Astrocyte of the spinal cord (primary cell): ENCODE measurements at places on chromosomes 4 and X.

DNA sequence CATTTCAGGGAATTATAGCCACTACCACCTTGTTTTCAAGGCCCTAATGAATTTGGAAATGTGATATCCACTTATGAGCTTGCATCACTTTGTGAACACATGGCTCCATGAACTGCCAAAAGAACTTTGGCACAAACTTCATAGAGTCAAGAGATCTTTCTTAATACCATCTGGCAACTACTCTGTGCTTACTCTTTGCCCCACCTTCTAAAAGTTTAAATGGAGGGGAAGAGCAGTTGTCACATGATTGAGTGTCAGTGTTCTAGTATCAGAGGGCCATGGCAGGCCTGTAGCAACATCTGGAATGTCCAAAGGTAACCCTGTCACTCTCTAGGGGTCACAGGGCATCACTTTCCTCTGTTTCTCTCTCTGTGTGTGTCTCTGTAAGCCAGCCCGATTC lies 2.6 kb upstream of the ADH1B start:
- no peak for DNase-seq

- DNase-seq = no peak
Measured at GRCh38 chr4:121749225-121749624, 15.7 kb downstream of the SMIM43 start.

DNA sequence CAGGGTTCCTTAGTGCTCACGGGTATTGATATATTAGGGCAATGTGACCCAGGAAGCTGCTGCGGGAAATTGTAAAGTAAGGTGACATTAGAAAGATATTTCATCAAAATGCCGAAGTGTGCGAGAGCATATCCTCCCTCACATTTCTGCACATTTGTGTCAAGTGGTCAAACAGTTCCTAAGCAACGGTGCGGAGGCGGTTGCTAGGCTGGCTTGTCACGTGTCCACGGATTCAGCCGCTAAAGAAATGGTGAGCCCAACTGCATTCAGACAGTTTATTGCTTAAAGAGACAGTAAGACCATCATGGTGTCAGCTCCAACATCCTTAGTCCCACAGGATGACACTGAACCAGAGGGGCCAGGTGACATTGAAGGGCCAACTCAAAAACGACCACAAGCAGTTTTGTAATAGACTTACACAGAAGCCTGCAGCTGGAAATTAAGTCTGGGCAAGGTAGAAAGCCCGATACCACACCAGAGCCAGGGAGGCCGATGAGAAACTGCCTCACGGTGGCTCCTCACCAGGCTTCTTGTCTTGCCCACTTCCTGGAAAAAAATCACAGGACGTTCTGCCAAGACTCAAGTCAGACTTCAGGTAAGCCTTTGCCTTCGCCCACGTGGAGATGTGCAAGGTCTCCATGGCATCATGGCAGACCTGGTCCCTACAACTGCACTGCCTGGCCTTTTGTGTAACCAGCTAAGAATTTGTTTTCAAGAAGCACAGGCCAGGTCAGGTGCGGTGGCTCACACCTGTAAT lies 50.4 kb downstream of the USP11 start:
- peak; percentile 55 for DNase-seq

DNA sequence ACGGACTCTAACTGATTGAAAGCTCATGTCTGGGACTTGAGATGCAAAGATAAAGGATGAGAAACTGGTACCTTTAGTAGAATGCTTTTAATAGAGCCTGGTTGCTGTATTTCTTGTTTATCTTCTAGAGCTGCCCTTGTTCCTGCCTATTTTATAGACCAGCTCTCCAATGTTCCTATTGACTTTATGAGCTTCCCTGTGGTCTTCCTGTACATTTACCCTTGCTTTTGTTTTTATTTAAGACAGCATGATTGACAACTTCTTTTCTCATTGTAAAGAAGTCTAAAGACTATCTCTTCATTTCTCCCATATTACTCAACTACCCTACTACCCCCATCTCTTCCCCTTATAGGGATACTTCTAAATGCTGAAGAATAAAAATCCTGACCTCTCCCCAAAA lies 174.7 kb downstream of the UGT8 start:
- no peak for DNase-seq

- DNase-seq = peak; percentile 53
Measured at GRCh38 chr4:104064646-104065577, 345.1 kb upstream of the TACR3 start.

DNA sequence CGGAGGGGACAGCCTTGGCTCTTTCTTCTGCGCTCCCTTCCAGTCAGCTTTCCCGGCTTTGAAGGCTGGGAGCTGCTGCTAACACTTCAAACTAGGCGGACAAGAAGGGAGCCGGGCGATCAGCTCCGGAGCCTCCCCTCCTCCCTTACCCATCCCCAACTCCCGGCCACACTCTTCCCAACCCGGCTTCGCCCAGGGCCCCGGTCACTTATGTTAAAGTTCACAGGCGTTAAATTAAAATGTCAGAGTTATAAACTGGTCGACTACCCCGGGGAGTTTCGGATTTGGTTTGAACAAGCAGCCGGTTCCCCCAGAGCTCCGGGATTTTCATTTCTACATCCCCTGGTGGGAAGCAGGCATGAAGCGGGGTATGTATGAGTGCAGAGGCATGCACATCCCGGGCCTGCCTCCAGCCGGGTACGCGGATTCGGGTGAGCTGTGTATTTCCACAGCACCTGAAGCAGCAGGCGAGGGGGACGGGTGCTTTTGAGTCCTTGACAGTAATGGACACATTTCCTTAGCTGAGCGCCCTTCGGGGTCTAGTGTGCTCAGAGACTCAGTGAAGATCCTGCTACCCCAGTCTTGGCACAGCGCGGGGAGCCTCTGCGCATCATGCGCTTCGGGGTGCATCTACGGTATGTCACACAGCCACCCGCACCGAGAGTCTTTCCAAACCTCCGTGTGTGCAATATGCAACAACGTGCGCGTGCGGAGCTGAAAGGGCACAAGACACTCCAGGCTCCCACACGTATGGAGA lies 880 bp downstream of the UNC5C start:
- DNase-seq = peak; percentile 46

GRCh38 chrX:115402299-115402698 lies 112.8 kb downstream of the LUZP4 start:
- DNase-seq = no peak

GRCh38 chrX:38652934-38653442 lies 91.6 kb downstream of the TSPAN7 start:
- no peak for DNase-seq

DNA sequence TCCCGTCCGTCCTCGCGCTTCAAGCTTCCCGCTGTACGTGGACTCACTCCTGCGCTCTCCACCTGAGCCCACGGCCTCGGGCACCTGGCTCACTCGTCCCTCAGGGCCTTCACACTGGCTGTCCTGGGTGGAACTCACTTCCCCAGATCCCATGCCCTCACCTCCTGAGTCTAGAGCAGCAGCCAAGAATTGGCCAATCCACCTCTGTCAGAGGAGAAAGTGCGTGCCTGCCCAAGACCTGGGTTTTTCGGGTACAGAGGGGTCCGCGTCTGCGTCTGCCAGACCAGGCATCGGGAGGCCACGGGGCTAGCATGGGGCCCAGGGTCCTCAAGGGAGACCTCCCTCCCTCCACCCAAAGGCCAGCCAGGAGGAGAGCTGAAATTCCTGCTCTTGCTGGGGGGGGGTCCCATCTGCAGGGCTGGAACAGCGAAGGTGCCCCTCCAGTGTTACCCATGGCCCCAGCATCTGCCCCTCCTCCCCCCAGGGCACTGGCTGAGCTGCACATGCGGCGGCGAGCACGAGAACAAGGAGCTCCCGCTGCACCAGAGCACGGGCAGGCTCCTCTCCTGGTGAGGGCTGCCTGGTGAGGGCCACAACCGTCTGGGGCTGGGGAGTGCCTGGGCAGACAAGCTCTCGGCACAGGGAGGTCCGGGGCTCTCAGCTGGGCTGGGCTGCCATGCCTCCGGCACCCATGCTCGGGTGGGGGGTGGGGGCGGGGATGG lies 47.5 kb downstream of the FAM53A start:
- no peak for DNase-seq

- DNase-seq = peak; percentile 4
Measured at GRCh38 chrX:138034136-138034535, 468.2 kb downstream of the ZIC3 start.

DNA sequence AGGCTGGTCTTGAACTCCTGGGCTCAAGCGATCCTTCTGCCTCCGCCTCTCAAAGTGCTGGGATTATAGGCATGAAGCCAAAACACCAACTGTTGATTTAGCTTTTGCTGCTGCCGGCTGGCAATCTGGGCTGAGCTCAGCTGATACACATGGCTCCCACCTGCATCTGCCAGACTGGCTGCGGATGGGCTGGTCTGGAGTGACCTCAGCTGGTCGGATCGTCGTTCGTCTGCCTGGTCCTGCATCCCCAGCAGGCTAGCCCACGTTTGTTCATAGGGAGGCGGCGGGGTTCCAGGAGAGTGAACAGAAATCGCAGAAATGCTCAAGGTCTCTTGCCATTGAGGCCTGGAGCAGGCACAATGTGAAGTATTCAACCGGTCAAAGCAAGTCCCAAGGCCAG lies 74.4 kb upstream of the DDX3X start:
- DNase-seq = no peak

DNA sequence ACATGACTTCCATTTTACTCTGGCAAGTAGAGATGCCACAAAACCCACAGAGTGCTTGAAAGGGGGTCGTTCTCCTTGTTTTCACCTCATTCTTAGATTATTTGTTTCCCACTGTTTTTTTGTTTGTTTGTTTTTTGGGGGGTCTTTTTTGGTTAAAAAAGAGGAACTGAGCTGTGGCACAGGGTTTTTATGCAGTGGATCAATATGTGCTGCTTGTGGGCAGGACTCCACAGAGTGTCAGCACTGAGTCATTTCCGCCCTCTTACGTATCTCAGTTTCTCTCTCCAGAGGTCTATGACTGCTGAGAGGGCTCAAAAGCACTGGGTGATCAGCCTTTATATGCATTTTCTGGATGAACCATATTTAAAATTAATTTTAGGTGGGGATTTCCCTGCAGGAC lies 268.1 kb upstream of the GRID2 start:
- DNase-seq = no peak

GRCh38 chr4:169220854-169221411 lies 49.8 kb downstream of the SH3RF1 start:
- no peak for DNase-seq

DNA sequence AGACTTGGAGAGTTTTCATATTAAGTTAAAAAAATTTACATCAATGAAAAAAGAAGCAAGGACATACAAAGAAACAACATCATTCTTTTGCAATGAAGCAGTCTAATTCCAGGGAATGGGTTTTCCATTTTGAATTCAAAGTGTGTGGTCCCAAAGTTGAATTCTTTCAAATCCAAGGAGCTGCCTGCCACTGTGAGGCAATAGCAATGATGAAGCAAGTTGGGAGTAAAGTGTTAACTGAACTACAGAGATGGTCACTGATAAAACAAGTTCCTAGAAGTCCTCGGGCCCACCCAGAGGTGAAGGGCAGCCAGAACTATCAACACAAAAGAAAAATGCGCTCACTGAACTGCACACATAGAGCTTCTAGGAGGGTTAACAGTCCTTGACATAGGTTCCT lies 115.9 kb downstream of the RAB28 start:
- no peak for DNase-seq

DNA sequence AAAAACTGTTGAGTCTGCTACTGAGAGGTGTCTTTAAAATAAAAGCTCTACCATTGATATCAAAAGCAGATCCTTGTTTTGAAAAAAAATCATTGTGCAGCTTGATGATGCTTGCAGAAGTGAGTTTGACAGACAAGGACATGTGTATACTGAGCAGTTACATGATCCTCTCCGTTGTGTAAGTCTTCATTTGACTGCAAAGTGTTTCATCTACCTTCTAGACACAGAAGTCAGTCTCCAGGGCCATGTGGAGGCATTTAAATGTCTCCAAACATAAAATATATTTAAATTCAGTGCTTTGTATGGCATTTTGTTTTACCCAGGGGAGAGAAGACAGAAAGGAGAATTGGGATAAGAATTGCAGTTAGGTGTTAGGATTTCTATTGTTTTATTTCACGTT lies 107.8 kb upstream of the MYOZ2 start:
- DNase-seq = no peak

GRCh38 chr4:178899084-178899483 lies 1456.8 kb upstream of the AGA start:
- no peak for DNase-seq

DNA sequence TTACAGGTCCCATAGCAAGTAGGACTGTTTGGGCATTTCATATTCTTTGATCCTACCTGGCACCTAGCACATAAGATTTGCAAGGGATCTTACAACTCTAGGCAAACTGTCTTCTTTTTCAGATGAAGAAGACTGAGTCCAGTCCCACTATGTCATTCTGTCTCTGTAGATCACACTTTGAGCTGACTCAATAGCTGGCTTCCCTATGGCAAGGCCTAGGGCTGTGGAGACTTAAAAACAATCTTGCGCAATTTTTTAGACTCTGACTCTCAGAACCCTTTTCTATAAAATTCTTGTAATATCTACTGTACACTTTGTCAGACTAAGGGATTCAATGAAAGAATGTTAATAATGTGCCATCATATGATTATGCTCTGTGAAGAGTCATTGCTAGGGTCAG lies 26.7 kb downstream of the OTC start:
- DNase-seq = no peak

DNA sequence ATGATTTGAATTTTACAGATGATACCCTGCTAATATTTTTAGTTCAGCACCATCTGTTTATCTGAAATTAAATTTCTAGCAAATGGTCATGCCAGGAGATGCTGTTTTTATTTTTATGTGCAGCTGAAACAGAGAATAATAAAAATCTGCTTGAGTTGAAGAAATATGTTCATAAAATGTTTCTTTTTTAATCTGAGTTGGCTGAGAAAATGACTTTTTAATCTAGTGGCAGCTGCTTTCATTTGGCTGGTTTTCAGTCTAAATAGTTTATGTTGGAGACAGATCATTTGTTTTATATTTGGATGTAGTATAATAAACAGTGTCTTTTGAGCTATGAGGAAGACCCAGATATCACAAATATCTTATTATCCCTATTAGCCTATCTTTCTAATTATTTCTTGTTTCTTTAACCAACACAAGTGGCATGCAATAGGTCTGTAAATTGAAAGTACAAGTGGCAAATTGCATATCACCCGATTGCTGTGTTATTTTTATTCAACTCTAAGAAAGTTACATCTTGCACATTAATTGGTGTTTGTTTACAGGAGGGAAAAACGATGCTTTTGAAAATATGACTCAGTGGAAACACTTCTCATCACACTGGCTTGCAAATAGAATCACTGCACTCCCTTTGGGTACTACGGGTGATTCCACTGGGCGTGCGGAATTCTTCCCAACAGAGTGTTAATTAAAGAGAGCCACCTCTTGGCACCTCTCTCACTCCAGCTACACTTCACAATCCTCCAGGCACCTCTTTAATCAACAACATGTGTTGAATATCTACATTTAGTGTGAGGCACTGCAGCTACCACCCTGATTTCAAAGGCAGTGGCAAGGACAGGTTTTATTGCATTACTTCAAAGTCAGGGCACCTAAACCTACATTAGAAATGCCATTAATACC lies 51.7 kb upstream of the AP1S2 start:
- no peak for DNase-seq

GRCh38 chr4:59759082-59759825 lies 1440.9 kb upstream of the ADGRL3 start:
- DNase-seq = no peak

GRCh38 chrX:126064901-126065541 lies 101.1 kb downstream of the DCAF12L2 start:
- DNase-seq = no peak

GRCh38 chrX:132858018-132858417 lies 100.4 kb downstream of the HS6ST2 start:
- no peak for DNase-seq

- peak; percentile 26 for DNase-seq
Measured at GRCh38 chrX:3526731-3527130, 180.3 kb upstream of the MXRA5 start.
